ENCODE measurements at places on chromosomes 6 and 20.
A peak's percentile ranks its signal among the peaks of the same experiment; 100 is the strongest.

- DNase-seq: no peak
Observed at GRCh38 chr6:160328447-160328846, 19.7 kb upstream of the SLC22A3 start.

GRCh38 chr6:118892355-118892991, 1.5 kb upstream of the ASF1A start:
- DNase-seq: no peak

GRCh38 chr20:63100926-63101699, 94.3 kb upstream of the BHLHE23 start:
- DNase-seq: no peak

DNA sequence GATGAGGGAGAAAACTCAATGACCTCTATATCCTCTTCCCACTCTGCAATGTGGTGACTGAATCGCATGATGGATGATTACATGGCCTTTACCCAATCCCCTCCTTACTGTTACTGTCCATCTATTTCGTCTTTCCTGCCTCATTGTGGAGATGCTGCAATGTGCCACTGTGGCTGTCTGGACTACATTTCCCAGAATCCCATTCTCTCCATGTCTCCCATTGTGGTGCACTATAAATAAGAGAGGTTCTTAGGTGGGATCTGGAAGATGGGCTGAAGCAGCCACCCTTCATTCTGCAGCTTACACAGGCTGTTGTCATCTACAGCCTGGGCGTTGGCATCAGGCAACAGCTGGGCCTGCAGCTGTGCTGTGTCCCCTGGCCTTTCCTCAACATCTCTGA, 233.6 kb downstream of the PRKN start:
- no peak for DNase-seq

- DNase-seq: no peak
Observed at GRCh38 chr6:160278311-160278710, 19.7 kb upstream of the SLC22A2 start.

- DNase-seq: no peak
Observed at GRCh38 chr6:37710616-37711015, 12.9 kb upstream of the MDGA1 start.

DNA sequence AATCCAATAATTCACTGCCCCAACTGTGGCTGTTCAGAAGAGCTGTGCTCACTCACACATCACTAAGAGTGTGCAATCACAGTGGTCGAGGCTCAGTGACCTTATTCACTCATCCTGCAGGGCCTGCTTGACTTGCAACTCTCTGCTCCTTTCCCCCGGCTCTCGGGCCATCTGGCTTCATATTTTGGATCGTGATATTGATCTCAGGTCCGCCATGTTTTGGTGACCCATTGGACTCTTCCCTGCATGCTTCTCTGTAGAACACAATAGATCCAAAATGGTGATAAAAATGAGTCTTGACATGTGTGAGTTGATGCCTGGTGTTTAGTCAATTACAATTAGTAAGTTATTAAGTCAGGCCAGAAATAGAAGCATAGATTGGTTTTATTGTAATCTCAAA, 313.9 kb upstream of the SOX4 start:
- DNase-seq: no peak

DNA sequence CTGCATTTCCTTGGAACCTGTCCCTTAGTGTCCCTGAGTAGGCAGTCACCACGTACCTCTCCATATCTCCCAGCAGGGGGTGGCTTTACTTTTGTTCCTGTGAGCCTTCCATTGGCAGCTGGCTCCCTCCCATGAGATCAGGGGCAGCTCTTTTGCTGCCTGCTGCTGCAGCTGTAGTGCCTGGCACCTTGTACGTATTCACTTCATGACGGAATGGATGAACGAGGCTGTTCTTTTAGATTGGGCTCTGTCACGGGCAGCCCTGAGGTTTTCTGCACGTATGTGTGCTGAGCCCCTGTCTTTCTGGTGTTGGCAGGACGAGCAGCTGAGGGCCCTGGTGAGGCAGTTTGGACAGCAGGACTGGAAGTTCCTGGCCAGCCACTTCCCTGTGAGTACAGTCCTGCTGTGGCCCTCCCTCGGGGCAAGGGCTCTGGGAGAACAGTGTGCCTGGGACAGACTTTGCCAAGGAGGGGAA, 14.6 kb downstream of the MYBL2 start:
- DNase-seq: peak; percentile 13

DNA sequence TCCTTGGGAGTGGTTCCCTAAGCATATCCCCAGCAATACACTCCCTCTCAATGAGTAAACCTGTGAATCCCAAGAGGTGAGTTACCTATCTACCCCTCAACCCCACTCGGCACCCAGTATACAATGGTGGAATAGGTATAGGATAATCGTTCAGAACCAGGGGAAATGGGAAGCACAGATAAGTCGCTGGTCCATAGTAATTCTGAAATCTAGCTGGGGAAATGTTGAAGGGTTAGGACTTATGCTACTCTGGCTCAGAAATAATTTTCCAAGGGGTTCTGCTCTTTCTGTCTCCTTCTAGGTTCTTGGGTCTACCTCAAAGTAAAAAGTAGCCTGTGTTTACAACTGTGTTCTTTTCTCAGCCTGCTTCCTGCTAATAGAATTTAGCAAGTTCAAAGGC, 62.3 kb upstream of the NNAT start:
- no peak for DNase-seq

DNA sequence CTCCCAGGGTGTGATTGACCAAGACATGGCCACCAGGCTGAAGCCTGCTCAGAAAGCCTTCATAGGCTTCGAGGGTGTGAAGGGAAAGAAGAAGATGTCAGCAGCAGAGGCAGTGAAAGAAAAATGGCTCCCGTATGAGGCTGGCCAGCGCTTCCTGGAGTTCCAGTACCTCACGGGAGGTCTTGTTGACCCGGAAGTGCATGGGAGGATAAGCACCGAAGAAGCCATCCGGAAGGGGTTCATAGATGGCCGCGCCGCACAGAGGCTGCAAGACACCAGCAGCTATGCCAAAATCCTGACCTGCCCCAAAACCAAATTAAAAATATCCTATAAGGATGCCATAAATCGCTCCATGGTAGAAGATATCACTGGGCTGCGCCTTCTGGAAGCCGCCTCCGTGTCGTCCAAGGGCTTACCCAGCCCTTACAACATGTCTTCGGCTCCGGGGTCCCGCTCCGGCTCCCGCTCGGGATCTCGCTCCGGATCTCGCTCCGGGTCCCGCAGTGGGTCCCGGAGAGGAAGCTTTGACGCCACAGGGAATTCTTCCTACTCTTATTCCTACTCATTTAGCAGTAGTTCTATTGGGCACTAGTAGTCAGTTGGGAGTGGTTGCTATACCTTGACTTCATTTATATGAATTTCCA, 4.6 kb upstream of the SNRNP48 start:
- DNase-seq: no peak

DNA sequence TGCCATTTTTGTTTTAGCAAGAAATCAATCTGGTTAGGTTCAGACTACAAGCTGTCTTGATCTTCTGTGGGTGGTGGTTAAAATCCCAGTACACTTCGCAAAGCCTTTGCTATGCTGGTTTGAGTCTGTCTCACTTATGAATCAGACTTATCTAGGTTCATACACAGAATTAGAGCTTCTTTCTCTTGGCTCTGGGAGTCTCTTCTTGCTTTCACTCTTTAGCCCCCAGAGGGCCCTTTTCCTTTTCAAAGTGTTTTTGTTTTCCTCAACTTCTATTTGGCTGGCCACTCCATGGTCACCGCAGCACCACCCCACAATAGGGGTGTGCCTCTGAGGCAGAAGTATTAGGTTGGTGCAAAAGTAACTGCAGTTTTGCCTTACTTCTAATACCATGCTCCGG, 21.3 kb downstream of the ECI2 start:
- no peak for DNase-seq

DNA sequence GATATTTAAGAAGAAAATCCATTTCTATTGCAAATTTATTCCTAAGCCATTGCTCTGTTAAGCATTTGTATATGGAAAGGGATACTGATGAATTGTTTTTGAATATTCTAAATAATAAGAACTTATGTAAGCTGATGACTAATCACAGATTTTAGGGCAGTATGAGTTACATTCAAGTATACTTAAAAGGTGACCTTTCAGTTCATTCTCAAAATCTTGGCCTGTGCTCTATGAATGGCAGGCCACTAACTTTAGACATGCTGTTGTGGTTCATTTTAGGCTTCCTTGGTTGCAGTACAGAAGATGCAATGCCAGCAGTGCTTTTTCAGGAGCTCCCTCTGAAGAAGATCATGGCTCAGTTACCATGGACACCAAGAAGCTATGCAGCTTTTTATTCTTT, 380.4 kb downstream of the CENPW start:
- DNase-seq: no peak

- no peak for DNase-seq
Observed at GRCh38 chr6:105902401-105903031, 183.6 kb upstream of the PRDM1 start.
